Activated T-cell treated with anti-CD3 and anti-CD28 coated beads for 24 hours (primary cell): ENCODE measurements at places on chromosomes 11 and 22.

DNA sequence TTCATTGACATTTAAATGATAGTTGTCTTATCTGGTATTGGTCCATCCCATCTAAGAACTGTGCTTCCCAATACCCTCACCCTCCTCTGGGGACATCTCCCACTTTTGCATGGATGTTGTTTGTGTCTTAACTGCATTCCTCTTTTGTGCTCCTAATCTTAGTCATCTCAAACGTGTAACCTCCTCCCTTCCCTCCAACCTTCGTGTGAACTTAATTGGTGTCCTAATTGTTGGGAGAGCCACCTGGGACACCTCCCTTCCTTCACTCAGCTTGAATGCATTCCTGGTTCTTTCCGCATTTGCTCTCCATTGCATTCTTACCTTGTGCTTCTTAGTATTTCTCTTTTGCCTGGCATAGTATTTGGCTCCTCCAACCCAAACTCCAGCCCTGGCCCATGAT, 9.8 kb upstream of the ELMOD1 start:
- DNase-seq = no peak

- no peak for DNase-seq
Observed at GRCh38 chr11:99154277-99154676, 133.5 kb downstream of the CNTN5 start.

- DNase-seq = no peak
Observed at GRCh38 chr11:83033972-83034672, 37.6 kb downstream of the RAB30 start.

GRCh38 chr11:64356498-64357411, 2.2 kb upstream of the RPS6KA4 start:
- no peak for DNase-seq

- no peak for DNase-seq
Observed at GRCh38 chr22:17346578-17346977, 22.7 kb upstream of the CECR2 start.

DNA sequence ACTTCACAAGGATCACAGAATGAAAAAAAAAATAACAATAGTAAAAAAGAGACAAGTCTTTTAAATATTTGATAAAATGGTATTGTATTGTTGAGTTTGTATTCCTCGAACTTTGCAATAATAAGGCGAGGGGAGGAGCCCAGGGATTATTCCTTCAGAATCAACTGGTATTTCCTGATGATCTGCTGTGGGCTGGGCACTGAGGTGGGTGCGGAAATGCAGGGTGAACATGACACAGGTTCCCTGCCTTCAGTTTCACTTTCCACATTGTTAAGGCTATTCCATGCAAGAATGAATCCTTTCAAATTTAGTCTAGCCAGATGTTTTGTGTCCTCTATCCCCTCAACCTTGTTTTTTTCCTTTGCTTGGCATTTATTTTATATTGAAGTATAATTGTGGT, 2.1 kb upstream of the EIF3M start:
- DNase-seq = no peak

- DNase-seq = no peak
Observed at GRCh38 chr11:16773981-16774935, 35.8 kb downstream of the C11orf58 start.

DNA sequence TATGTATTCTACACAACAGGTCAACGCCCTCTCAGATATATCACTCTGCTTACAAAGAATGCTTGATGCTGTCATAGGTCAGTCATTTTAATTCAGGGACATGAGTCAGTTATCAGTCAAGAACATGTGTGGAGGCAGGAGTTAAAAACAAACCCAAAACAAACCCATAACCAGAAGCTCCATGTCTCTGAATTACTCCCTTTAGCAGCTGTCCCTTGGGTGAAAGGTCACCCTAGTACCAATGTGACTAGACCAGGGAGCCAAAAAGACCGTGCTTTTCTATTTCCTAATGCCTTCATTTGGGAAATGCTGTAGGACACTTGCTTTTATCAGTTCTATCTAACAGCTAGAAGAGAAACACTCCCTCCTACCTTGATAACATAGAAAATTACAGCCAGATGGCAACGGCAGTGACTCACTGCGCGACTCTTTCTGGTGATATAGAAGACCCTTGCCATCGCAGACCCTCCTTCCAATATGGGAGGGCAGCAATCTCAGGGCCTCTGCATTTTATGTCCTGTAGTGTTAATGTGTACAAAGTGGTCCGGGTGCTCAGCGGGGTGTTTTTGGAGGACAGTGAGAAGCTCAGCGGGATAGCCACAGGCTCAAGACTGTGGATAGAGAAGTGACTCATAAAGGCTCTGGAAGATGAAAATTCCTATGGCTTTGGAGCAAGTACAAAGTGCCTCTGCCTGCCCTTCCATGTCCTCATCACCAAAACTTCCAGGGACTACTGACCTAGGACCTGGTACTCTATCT, 24.8 kb downstream of the APOL5 start:
- DNase-seq = no peak

GRCh38 chr22:44497218-44497904, 672 bp downstream of the RTL6 start:
- DNase-seq = no peak
